Activated naive CD8-positive, alpha-beta T cell treated with anti-CD3 and anti-CD28 coated beads, Interleukin-2, amount 50 U/mL, for 16 hours (primary cell): ENCODE measurements at places on chromosomes 4 and X.

- DNase-seq, result no peak
Measured at GRCh38 chr4:6087669-6088341, 69.6 kb upstream of the C4orf50 start.

GRCh38 chrX:126994032-126994600, 174.6 kb downstream of the PRR32 start:
- no peak for DNase-seq

DNA sequence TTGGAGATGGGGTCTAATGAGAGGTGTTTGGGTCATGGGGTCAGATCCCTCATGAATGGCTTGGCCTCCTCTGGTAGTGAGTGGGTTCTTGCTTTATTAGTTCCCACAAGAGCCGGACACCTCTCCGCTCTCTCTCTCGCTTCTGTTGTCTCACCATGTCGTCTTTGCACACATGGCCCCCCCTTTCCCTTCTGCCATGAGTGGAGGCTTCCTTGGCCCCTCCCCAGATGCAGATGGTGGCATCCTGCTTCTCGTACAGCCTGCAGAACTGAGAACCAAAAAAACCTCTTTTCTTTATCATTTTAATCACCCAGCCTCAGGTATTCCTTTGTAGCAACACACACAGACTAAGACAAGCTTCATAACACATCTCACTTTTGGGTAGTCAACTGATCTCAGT, 49.6 kb upstream of the SPRY1 start:
- DNase-seq, result no peak

DNA sequence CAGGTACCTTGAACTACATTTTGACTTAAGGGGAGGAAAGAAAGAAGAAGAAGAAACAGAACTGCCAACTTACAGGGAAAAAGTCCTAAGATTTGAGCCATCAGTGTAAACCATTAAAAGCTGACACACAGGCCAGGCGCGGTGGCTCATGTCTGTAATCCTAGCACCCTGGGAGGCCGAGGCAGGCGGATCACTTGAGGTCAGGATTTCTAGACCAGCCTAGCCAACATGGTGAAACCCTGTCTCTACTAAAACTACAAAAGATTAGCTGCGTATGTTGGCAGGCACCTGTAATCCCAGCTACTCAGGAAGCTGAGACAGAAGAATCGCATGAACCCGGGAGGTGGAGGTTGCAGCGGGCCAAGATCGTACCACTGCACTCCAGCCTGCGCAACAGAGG, 389.7 kb upstream of the FAM241A start:
- DNase-seq, result no peak

DNA sequence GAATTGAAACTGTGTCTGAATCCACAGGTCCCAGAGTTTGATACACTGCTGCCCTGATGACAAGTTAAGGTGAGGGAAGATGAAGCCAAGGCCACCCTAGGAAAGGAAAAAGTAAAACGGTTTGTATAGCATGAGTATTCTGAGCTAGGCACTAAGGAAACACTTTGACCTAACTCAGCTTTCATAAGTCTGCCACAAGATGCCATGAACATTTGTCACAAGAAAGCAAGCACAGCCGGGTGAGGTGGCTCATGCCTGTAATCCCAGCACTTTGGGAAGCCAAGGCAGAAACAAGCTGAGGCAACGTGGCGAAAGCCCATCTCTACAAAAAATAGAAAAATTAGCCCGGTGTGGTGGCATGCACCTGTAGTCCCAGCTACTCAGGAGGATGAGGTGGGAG, 34.2 kb downstream of the ELOVL6 start:
- no peak for DNase-seq

- no peak for DNase-seq
Measured at GRCh38 chr4:97762115-97762512, 381.2 kb downstream of the STPG2 start.

DNA sequence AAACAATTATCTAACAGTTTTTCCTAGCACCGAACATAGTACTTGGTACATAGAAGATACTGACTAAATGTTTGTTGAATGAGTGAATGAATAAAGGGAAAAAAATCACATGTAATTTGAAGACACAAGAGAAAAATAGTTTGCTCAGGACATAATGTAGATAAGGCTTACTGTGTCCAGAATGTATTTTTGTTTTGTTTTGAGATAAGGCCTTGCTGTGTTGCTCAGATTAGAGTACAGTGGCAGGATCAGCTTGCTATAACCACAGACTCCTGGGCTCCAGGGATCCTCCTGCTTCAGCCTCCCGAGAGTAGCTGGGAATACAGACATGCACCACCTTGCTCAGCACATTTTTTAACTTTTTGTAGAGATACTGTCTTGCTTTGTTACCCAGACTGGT, 6.5 kb downstream of the FAM199X start:
- no peak for DNase-seq

GRCh38 chr4:112015960-112016359, 129.3 kb upstream of the FAM241A start:
- DNase-seq, result no peak

GRCh38 chr4:32672359-32672758, 1952.2 kb downstream of the PCDH7 start:
- DNase-seq, result no peak
